Activated CD4-positive, alpha-beta T cell treated with anti-CD3 and anti-CD28 coated beads, Interleukin-2, amount 10 ng/mL, durations not matched to agents 24 days and 14 days (primary cell): ENCODE measurements at places on chromosomes 3 and 15. TPM values are rescaled to one million over a fixed set of nuclear protein-coding genes. Genes with fewer than 3 reads are reported as not detected.

GRCh38 chr3:45657853-45658252 lies 31.3 kb upstream of the SACM1L start:
- no peak for DNase-seq

- DNase-seq, result no peak
Observed at GRCh38 chr15:48572823-48573222, 72.7 kb downstream of the FBN1 start.

GRCh38 chr15:89680282-89680873 lies 1.2 kb upstream of the PLIN1 start:
- no peak for DNase-seq

- no peak for DNase-seq
Observed at GRCh38 chr3:61378311-61378710, 127.1 kb upstream of the FHIT start.

- DNase-seq, result no peak
Observed at GRCh38 chr3:112114576-112115160, 18.4 kb downstream of the GCSAM start.

GRCh38 chr3:46093966-46094365 lies 66.7 kb upstream of the XCR1 start:
- no peak for DNase-seq

DNA sequence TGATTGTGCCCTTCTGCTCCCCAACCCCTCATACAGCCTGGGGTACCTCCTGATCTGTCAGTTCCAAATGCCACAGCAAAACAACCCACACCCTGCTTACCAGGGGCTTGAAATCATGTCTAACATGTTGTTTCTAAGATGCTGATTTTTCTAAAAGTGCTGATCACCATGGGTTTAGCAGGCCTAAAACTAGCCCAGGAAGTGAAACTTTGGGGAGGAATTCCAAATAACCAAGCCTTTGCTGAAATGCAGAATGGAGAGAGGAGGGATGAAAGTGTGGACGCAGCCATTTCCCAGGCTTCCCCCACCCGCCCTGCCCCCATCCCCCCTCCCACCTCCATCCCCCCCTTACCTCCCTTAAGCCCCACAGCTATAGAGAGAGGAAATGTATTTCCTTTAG lies 2.0 kb upstream of the HRH1 start:
- DNase-seq, result no peak

GRCh38 chr3:129992781-129993180 lies 18.3 kb downstream of the TRH start:
- no peak for DNase-seq

DNA sequence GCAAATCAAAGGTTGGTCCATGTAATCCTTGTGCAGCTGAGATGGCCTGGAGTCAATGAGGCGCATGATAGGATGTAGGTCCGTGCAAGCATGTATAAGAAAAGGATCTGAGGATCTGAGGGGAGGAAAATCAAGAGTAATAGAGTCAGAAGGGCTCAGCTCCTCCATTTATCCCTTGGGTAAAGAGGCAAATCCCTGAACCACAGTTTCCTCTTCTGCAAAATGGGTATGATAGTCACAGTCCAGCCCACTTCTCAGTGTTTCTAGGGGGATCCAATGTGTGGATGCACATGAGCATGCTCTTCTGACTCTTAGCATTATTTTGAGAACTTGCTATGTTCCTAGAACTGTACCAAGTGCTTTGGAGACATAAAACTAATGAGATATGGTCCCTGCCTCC lies 67.9 kb downstream of the BFSP2 start:
- no peak for DNase-seq

DNA sequence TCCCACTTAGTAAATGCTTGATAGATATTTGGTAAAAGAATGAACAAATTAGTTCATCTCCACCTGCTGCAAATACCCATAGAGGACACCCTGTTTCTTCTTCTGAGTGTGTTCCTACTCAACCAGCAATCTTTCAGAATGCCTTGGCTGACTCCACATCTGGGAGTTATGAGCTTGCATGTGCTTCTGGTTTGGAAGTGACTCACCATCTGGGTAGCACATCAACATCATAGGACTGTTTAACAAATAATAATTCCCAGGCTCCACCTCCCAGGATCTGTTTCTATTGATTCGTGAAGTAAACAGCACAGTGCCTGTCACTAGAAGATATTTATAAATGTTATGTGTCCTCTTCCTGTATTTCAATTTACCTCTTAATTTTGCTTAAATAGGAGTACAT lies 580.1 kb downstream of the ROBO2 start:
- DNase-seq, result no peak

- DNase-seq, result no peak
Observed at GRCh38 chr3:158571969-158572765, 1.2 kb downstream of the MLF1 start.

Gene ATP2B2
- total RNA-seq, result 0.31 TPM in 1 of 2 replicates, not detected in the other

Gene SH3GL3
- not detected in 2 replicates for total RNA-seq

Gene IP6K2
- 57.9 and 58.4 TPM in 2 replicates for total RNA-seq
